ENCODE measurements at places on chromosomes 13 and 19. TPM values are rescaled to one million over a fixed set of nuclear protein-coding genes. Genes with fewer than 3 reads are reported as not detected.

- no peak for DNase-seq
Measured at GRCh38 chr13:44755872-44756271, 179.7 kb upstream of the TSC22D1 start.

DNA sequence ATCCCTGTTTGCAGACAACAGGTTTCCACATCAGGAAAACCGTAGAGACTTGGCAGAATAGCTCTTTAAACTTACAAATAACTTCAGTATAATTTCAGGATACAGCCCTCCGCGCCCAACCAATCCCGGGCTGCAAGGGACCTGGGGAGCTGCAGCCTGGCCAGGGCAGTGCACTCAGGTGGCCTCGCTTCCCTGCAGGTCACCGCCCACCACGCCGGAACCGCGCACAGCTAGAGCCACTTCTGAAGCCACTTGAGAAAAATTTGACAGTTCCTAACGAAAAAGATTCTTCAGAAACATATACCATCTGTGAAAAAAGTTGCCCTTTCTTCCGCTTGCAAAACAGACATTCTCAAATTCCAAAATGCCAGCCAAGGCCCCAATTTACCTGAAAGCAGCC, 11.1 kb downstream of the ZNF91 start:
- no peak for DNase-seq

DNA sequence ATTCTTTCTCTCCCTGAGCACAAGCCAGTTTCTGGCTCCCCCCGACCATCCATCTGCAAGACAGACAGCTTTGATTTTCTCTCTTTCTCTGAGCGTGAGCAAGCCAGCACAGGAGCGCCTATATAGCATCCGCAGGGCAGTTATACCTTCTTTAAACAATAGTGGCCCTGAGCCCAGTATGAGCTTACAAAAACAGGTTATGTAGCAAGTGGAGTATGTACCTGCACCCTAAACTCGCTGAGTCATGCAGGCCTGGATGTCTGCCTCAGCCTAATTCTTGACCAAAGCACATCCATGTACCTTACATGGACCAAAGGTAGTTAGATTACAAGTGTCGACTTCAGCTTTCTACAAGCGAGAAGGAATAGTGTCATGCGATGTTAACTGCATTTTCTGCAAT, 61.7 kb downstream of the RAP2A start:
- DNase-seq: no peak

Gene MAB21L1
- not detected for total RNA-seq
